Ureter (tissue), 1 donor: ENCODE measurements at places on chromosomes 3 and 15.
A peak's percentile ranks its signal among the peaks of the same experiment; 100 is the strongest.

- DNase-seq: no peak
These were observed 217.7 kb upstream of the CGNL1 start for GRCh38 chr15:57158589-57158988.

DNA sequence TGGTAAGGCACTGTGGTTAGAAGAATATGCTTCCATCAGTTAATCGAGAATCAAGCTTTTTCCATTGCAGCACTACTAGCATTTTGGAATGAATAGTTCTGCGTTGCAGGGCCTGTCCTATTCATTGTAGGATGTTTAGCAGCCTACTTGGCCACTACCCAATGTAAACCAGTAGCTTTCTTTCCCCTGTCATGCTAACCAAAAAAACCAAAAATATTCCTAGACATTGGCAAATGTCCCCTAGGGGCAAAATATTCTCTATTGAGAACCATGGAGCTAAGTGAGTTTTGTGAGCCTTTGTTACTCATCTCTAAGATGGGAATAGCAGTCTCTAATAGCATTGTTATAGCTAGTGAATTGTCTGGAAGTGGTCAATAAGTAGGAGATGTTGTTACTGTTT is 187.2 kb downstream of the CADPS start:
- no peak for DNase-seq

DNA sequence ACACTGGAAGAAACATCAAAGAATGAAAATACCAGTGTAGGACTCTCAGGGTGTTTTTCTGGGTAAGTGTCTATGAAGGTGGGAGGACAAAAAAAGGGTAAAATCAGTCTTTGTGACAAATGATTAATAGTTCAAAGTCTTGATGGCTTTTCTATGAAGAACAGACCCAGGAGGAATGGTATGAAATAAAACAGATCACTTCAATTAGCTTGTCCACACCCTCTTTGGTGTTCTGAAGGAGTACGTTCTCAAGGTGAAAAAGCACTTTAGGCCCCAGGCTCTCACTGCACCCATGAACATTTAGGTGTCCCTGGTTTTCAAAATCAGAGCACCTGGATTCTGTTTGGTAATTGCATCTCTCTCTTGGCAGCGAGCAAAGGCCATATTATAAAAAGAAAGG is 383.6 kb upstream of the NR2F2 start:
- DNase-seq: no peak

- DNase-seq: peak; percentile 91
These were observed 31.6 kb downstream of the DNAJB8 start for GRCh38 chr3:128435058-128435457.

DNA sequence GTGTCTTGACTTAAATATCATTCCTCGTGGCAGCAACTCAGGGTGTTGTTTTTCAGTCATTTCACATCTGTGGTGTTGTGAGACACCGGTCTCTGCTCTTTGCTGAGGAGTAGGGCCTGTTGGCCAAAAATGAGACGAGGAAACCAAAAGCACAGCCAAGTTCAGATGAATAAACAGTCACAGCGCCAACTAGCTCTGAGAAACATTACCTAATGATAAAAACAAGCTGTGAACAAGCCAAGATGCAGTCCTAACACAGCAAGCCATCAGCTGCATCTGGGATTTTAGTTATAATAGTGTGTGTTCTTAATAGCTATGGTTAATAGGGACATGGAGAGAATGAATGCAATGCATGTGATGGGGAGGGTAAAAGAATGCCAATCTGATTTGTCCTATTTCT is 843.4 kb upstream of the DPPA4 start:
- DNase-seq: no peak

DNA sequence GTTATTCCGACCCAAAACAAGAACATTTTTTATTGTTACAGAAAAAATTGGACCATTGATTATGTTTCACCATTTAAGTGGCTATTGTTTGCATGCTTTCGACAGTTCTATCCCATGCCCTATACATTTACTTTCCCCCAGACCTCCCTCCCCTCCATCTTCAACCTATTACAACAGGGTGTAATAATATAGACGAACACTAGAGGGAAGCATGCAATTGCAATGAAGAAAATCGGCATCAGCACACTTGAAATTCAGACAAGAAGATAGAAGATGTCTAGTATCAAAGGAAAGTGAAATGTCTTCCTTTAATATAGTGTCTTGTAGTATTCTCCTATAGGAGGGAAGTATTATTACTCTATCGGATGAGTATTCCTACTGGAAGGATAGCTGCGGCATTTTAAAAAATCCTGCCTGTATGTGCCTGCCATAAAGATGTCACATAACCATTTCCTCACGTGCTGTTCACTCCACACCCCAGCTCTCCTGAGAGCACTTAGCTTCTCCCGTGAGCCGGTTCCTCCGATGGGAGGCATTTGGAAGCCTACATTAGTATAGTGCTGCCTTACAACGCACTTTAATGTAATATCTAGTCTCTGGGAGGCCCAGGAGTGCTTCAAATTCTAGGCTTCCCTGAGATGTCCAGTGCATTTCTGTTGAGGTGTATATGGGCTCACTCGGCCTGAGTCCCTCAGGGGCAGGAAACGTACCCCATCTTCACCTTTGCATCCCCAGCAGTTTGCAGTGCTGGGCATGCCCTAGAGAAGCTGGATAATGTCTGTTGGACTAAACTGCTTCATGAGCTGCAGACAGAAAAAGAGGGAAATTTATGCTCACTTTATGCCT is 17.8 kb upstream of the ERICH6 start:
- no peak for DNase-seq

DNA sequence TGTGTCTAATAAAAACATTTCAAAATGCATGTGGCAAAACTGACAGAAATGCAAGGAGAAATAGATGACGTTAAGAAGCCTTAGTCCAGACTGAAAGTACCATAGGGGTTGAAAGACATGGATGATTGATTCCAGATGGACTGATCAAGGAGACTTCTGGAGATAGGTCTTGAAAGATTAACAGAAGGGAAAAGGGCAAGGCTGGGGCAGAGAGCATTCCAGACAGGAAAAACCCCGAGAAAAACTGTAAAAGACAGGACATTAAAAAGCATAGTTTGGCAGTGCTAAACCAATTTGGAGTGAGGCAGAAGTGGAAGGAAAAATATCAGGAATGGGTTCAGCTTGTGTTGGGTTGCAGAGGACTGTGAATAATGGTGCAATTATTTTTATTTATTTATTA is 375.2 kb upstream of the SGO1 start:
- no peak for DNase-seq

DNA sequence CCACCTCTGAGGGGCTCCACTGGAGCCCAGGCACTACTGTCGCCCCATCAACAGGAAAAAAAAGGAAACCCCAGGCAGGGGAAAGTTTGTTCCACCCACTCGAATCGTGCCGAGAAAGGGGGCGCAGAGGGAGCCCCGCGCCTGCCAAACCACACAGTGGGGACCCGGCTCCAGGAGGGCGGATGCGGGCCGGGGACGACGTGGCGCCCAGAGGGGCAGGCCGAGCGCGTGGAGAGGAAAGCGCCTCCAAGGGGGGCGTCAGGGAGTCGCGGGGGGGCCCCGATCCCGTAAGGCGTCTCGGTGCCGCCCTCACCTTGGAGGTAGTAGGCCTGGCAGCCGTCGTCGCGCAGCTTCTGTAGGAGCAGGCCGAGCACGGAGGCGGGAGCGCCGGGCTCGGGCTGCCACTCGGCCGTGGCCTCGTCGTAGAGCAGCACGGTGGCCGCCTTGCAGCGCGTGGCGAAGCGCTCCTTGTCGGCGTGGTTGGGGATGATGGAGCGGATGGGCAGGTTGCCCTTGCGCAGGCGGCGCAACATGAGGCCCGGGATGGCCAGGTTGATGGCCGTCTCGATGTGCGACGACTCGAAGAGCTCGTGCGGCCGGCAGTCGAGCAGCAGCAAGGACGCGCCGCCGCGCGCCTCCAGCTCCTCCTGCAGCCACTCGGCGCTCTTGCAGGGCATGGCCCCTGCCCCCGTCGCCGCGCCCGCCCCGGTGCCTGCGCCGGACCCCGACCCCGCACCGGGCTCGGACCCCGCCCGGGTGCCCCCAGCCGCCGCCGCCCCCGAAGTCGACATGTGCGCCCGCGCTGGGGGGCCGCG is 627 bp downstream of the DUSP7 start:
- no peak for DNase-seq

- no peak for DNase-seq
These were observed 46.6 kb downstream of the DPP8 start for GRCh38 chr15:65470866-65471265.

GRCh38 chr3:139355476-139355875 is 11.7 kb downstream of the MRPS22 start:
- no peak for DNase-seq

GRCh38 chr15:76674883-76675282 is 230.3 kb downstream of the SCAPER start:
- DNase-seq: no peak

DNA sequence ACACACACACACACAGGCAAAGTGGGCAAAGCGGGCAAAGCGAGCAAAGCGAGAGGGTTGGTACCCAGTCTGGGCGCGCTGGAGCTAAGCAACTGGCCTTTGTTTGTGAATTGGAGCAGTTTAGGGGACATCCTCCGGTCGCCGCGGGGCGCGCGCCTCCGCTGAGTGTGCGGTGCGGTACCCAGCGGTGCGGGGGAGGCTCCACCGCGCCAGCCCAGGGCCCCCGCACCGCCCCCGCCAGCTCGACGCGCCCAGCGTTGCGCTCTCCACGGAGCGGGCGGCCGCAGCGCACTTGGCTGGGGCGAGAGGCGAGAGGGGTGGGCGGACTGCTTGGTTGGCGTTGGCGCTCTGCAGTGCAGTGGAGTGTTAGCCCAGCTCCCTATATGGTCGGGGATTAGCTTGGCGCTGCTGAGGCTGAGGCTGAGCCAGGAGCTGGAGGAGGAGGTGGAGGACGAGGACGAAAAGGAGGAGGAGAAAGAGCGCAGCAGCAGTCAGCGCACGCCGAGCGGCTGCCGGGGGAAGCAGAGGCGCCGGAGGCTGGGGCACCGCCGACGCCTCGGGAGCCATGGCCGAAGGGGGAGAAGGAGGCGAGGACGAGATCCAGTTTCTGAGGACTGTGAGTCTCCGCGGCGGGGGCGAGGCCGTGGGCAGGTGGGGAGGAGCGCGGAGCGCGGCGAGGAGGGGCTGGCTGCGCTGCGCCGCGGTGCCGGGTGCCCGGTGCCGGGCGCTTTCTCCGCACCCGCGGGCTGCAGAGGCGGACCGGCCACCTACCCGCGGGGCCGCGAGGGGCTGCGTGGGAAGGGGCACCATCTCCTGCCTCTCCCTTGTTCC is at the start of gene RYR3:
Gene RYR3 (plus strand): TSS at position 487 of the 831 bp plus-strand sequence. CDS start 79 bp downstream, at position 566.
- DNase-seq: peak; percentile 44

GRCh38 chr3:64530434-64531049 is 157.3 kb downstream of the ADAMTS9 start:
- peak; percentile 76 for DNase-seq

- DNase-seq: no peak
These were observed 62.5 kb upstream of the EPHB3 start for GRCh38 chr3:184498986-184499606.

DNA sequence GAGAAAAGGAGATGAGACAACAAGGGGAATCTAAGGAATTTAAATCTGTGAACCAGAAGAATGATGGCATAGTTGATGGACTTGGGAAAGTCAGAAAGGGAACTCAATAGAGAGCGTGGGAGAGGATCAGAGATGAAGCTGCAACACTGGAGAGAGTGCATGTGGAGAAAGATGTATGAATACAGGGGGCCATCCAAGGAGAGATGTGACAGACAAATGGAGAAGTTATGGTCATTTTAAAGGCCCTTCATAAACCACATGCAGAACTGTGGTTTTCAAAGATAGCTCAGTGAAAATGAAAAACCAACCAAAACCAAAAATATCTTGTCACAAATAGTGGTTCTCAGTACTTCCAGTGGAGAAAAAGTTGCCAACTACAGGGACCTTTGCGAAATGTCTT is 265.2 kb downstream of the SUCLG2 start:
- no peak for DNase-seq

GRCh38 chr15:66936861-66937582 is 128.4 kb upstream of the SMAD3 start:
- DNase-seq: no peak

DNA sequence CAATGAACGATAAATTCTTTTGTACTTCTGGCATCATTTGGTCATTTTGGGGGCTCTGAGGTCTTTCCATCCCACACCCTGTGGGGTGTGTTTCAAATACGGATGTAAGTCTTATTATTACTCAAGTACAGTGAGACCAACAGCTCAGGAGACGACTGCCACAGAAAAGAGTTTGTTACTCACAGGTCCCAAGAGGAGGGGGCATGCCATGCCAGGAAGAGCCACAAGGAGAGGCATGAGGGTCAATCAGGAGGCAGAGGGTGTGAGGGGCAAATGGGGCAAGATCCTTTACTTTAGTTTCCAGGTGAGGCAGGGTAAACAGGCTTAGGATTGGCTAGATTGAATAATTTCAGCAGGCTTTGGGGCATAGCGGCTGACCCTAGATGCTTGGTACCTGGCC is 21.6 kb downstream of the TRH start:
- DNase-seq: no peak

GRCh38 chr3:13281507-13282357 is 138.4 kb downstream of the NUP210 start:
- peak; percentile 73 for DNase-seq

DNA sequence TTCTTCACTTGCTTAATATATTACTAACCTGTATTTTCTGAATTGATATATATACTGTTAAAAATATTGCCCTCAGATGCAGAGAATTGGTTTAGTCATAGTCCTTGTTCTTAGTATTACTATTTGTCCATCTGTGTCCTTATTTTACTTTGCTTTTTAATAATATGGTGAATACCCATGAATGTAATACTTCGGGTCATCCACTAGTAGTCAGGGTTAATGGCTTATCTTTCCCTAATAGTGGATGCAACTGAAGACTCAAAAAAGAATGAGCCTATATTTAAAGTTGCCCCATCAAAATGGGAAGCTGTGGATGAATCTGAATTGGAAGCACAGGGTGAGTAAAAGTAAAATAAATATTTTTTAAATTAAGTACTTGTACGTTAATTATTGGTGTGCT is 36.5 kb downstream of the U2SURP start:
- DNase-seq: no peak

GRCh38 chr3:23819599-23820360 is 14.0 kb downstream of the UBE2E1 start:
- DNase-seq: no peak

DNA sequence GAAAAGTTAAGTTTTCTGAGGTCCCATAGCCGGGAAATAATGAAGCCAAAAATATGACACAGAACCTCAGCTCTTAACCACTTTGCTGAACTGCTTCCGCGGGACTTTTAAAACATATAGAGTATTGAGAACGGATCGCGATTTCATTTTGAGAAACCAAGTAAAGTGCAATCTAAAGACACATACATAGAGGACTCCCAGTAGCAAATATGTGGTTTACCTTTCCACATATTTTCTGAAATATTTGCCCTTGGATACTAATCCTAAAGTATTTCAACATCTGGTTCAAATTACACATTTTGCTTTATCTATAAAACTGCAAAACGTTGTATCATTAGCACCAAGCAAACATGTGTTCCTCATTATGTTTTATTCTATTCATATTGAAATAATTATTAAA is 776.5 kb downstream of the ROBO2 start:
- no peak for DNase-seq

GRCh38 chr3:138440121-138440521 is 5.7 kb downstream of the ESYT3 start:
- DNase-seq: no peak

GRCh38 chr15:41584636-41585126 is 25.7 kb downstream of the TYRO3 start:
- no peak for DNase-seq
